Activated CD8-positive, alpha-beta memory T cell treated with anti-CD3 and anti-CD28 coated beads, Interleukin-2, amount 10 ng/mL, durations not matched to agents 7 days and 5 days (primary cell): ENCODE measurements at places on chromosomes 11 and 22.

DNA sequence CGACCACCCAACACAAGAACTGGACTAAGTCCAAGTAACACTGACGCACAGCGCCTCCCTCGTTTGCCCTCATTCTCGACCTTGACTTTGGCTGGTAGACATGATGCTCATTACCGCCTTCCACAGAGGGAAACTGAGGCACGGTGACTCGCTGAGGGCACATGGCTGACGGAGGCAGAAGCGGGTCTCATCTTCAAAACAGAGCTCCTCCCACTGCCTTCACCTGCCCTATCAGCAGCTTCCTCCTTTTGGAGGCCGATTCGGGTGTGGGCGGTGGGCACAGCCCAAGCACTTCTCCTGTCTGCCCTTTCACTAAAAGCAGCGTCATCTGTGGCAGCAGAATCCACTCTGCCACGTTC, 2.0 kb upstream of the KMT5B start:
- H3K4me1 ChIP-seq: peaks cover 26% of the 10 kb centered on the region
- H3K27me3 ChIP-seq: peaks cover 23% of the 10 kb centered on the region
- H3K27ac ChIP-seq: peak overlapping the region; percentile 39
- peak overlapping the region; percentile 68 for H3K4me3 ChIP-seq

- DNase-seq: no peak
- no peaks in the 10 kb centered on the region for H3K36me3 ChIP-seq
- H3K4me3 ChIP-seq: no peak overlapping the region
- H3K27me3 ChIP-seq: no peaks in the 10 kb centered on the region
- no peak overlapping the region for H3K27ac ChIP-seq
- H3K4me1 ChIP-seq: no peaks in the 10 kb centered on the region
These were observed 29.7 kb upstream of the PICK1 start for GRCh38 chr22:38027487-38027886.

DNA sequence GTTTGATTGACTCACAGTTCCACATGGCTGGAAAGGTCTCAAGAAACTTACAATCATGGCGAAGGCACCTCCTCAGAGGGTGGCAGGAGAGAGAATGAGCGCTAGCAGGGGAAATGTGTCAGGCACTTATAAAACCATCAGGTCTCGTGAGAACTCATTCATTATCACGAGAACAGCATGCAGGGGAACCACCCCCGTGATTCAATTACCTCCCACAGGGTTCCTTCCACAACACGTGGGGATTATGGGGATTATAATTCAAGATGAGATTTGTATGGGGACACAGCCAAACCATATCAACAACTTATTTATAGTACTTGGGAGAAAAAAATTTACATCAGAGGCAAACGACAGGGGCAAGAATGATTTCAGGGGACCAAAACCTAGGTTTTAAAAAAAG, 3.0 kb downstream of the ME3 start:
- H3K4me1 ChIP-seq: peaks cover 6% of the 10 kb centered on the region
- peaks cover 81% of the 10 kb centered on the region for H3K27me3 ChIP-seq
- no peak overlapping the region for H3K4me3 ChIP-seq
- H3K27ac ChIP-seq: no peak overlapping the region

DNA sequence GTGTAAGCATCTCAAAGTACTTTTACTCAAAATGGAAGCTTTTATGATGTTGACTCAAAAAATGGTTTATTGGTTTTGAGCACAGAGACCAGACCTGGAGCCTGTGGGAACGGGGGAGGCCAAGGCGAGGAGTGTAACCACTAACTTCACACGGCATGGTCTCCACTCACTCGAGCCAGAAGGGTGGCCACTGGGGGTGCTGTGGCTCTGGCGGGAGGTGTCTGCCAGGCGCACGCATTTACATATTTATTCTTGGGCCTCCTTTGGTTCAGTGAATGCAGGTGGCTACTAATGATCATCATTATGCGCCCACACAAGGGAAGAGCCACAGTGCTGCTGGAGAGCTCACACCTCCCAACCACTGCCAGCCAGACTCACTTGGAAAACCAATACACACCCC, 64.6 kb downstream of the FLRT1 start:
- no peaks in the 10 kb centered on the region for H3K4me1 ChIP-seq
- DNase-seq: no peak
- no peaks in the 10 kb centered on the region for H3K36me3 ChIP-seq
- H3K4me3 ChIP-seq: no peak overlapping the region

DNA sequence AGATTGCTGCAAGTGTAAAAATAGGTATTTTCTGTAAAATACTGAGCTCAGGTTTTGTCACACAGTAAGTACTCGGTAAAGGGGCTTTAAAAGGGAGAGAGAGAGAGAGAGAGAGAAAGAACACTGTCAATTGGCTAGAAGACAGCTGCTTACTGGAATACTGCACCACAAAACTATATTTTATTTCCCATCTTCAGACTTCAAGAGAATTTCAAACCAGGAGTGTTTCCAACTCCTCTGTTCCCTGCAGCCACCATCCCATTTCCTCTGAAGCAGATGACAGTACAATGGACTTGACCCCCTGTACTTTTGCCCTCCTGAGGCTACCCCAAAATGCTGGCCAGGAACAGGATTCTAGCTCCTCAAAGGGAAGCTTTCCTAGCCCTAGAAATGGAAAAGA, 89.7 kb downstream of the RELT start:
- H3K36me3 ChIP-seq: no peaks in the 10 kb centered on the region
- H3K4me1 ChIP-seq: peaks cover 9% of the 10 kb centered on the region
- H3K4me3 ChIP-seq: no peak overlapping the region
- no peak overlapping the region for H3K27ac ChIP-seq
- no peak for DNase-seq
- H3K27me3 ChIP-seq: no peaks in the 10 kb centered on the region

DNA sequence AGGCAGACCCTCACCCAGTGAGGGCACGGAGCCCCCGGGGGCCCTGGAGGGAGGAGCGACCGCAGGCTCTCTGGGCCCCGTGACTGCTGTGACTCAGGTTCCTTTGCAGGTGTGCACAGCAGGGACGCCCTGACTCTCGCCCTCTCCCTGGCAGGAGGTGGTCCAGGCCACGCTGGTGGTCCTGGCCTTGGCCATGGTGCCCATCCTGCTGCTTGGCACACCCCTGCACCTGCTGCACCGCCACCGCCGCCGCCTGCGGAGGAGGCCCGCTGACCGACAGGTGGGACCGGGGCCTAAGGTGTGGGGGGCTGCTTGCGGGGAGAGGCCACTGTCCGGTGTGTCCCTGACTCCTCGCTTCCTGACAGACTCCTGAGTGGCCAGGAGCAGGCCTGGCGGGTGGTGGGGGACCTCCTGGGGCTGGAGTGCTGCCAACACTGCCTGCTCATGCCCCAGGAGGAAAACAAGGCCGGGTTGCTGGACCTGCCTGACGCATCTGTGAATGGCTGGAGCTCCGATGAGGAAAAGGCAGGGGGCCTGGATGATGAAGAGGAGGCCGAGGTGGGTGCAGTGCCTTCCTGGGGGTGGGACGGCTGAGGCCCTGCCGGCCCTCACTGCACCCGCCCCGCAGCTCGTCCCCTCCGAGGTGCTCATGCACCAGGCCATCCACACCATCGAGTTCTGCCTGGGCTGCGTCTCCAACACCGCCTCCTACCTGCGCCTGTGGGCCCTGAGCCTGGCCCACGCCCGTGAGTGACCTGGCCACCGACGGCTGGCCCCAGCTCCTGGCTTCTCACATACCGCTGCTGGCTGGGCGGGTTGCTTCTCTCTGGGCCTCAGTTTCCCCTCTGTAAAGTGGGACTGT, 10.9 kb downstream of the TCIRG1 start:
- no peaks in the 10 kb centered on the region for H3K27me3 ChIP-seq
- no peak for DNase-seq
- H3K36me3 ChIP-seq: peaks cover 21% of the 10 kb centered on the region
- no peak overlapping the region for H3K27ac ChIP-seq

- H3K27ac ChIP-seq: peak overlapping the region; percentile 84
- H3K36me3 ChIP-seq: peaks cover 43% of the 10 kb centered on the region
- no peak for DNase-seq
- H3K4me3 ChIP-seq: peak overlapping the region; percentile 20
- peaks cover 12% of the 10 kb centered on the region for H3K4me1 ChIP-seq
These were observed 51.4 kb upstream of the ACAT1 start for GRCh38 chr11:108069947-108070346.

- no peaks in the 10 kb centered on the region for H3K27me3 ChIP-seq
- H3K4me1 ChIP-seq: peaks cover 7% of the 10 kb centered on the region
- no peak for DNase-seq
These were observed 34.2 kb downstream of the DNHD1 start for GRCh38 chr11:6531267-6531752.

- no peaks in the 10 kb centered on the region for H3K27me3 ChIP-seq
- H3K4me1 ChIP-seq: no peaks in the 10 kb centered on the region
- DNase-seq: no peak
- H3K36me3 ChIP-seq: no peaks in the 10 kb centered on the region
- no peak overlapping the region for H3K27ac ChIP-seq
- H3K4me3 ChIP-seq: no peak overlapping the region
These were observed 1082.0 kb upstream of the CNTN5 start for GRCh38 chr11:97938789-97939188.

DNA sequence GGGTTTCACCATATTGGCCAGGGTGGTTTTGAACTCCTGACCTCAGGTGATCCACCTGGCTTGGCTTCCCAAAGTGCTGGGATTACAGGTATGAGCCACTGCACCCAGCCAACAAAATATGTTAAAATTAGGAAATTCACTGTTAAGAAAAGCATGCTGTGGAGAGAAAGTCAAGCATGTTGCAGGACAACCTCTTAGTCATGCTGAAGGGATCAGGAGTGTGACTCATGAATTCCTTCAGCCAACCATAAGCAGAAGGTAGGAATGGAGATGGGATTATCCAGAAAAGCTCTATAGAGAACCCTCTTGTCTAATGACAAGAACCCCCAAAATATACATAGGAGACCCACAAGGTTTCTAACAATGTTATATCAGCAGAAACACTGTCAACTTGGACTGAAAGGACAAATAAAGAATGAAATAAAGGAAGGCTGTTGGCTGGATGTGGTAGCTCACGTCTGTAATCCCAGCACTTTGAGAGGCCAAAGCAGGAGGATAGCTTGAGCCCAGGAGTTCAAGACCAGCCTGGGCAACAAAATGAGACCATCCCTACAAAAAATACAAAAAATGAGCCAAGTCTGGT, 16.0 kb downstream of the MRTFA start:
- H3K4me3 ChIP-seq: no peak overlapping the region
- DNase-seq: no peak
- peaks cover 32% of the 10 kb centered on the region for H3K36me3 ChIP-seq
- H3K27ac ChIP-seq: no peak overlapping the region

GRCh38 chr11:64611869-64612646, 21.0 kb downstream of the SLC22A12 start:
- no peak for DNase-seq
- H3K4me1 ChIP-seq: peaks cover 12% of the 10 kb centered on the region
- H3K27ac ChIP-seq: peak overlapping the region; percentile 14
- no peaks in the 10 kb centered on the region for H3K27me3 ChIP-seq
- no peaks in the 10 kb centered on the region for H3K36me3 ChIP-seq
- H3K4me3 ChIP-seq: no peak overlapping the region

- DNase-seq: no peak
- no peaks in the 10 kb centered on the region for H3K4me1 ChIP-seq
- H3K27me3 ChIP-seq: peaks cover 2% of the 10 kb centered on the region
- H3K4me3 ChIP-seq: no peak overlapping the region
These were observed 38.5 kb downstream of the TIMP3 start for GRCh38 chr22:32839831-32840584.

- H3K4me1 ChIP-seq: no peaks in the 10 kb centered on the region
- DNase-seq: no peak
- no peak overlapping the region for H3K4me3 ChIP-seq
- peaks cover 32% of the 10 kb centered on the region for H3K27me3 ChIP-seq
- H3K36me3 ChIP-seq: no peaks in the 10 kb centered on the region
These were observed 89.1 kb upstream of the DBX1 start for GRCh38 chr11:20249378-20249777.

DNA sequence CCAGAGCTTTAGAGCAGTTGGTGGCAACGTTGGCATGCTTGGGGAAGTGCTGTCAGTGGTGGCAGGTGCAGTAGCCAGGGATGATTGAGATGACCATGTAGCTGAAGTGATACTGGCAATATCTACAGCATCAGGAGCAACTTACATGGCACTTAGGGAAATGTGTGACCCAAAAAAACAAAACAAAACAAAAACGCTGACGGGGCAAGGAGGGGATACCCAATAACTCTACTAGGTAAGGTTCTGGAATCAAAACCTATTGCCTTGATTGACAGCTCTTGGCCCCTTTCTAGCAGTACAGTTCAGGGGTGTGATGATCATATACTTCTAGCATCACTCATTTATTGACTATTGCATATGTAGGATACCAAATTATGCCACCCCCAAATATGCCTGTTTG, 312.6 kb downstream of the AASDHPPT start:
- no peak for DNase-seq
- no peak overlapping the region for H3K27ac ChIP-seq
- H3K4me3 ChIP-seq: no peak overlapping the region
- no peaks in the 10 kb centered on the region for H3K27me3 ChIP-seq

DNA sequence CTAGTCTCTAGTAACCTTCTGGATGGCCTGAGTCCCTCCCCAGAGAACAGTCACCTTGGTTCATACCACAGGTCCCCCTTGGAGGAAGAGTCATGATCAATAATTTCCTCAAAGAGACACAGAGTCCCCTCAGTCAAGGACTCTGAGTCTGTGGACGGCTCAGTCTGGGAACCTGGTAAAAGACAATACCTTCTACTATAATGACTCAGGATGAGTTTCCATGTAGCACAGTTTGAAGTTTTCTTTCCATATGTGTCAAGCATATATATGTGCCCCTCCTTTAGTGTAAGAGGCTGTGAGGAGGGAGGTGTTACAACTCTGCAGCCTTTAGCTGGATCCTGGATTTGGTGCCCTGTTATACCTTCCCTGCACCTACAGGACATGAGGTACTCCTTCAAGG, 54.4 kb upstream of the TSKU start:
- DNase-seq: no peak
- no peak overlapping the region for H3K4me3 ChIP-seq

DNA sequence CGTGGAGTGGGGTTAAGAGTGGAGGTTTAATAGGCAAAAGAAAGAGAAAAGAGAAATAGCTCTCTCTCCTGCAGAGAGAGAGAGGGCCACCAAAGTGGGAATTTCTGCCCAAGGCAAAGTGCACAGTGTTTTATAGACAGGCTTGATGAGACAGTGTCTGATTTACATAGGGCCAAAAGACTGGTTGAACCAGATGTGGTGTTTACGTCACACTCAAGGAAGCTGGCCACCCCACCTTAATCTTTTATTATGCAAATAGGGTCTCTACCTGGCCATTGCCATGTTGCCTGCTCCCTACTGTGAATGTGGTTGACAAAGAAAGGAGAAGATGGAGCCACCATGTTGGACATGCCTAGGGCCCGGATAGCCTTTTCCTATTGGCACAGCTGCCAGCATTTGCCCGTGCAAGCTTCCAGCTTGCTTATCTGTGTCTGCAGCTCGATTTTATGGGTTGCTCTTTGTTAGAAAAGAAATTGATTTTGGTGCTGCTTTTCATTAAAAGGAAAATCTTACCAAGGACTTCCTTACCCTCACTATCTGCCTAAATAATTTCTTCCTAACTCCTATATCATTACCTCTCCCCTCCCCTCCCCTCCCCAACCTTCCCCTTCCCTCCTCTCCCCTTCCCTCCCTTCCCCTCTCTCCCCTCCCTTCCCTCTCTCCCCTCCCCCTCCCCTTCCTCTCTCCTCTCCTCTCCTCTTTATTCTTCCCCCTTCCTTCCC, 436.0 kb downstream of the NELL1 start:
- H3K27me3 ChIP-seq: no peaks in the 10 kb centered on the region
- H3K36me3 ChIP-seq: no peaks in the 10 kb centered on the region
- H3K4me1 ChIP-seq: no peaks in the 10 kb centered on the region
- DNase-seq: no peak
- H3K27ac ChIP-seq: no peak overlapping the region
- no peak overlapping the region for H3K4me3 ChIP-seq
